ENCODE measurements at places on chromosomes 6 and 20. TPM values are rescaled to one million over a fixed set of nuclear protein-coding genes. Genes with fewer than 3 reads are reported as not detected.

Gene MAFB
- total RNA-seq: 1.2 TPM

Gene MAP1LC3A
- 3.6 TPM for total RNA-seq

Gene KIF6
- total RNA-seq: 0.17 TPM

Gene TPD52L1
- not detected for total RNA-seq

Gene SYCP2L
- total RNA-seq: not detected

Gene GJA1
- not detected for total RNA-seq

Gene RAD21L1
- total RNA-seq: not detected

Gene SAPCD1
- total RNA-seq: 17.7 TPM

Gene IRF4
- total RNA-seq: 831 TPM

Gene LAMA4
- not detected for total RNA-seq

Gene SNAI1
- 2.3 TPM for total RNA-seq

Gene LPA
- total RNA-seq: not detected

Gene SPATA25
- 1.8 TPM for total RNA-seq

Gene MOG
- not detected for total RNA-seq

Gene PI16
- total RNA-seq: not detected

Gene ZNF165
- 0.47 TPM for total RNA-seq

Gene SLC16A10
- 4.2 TPM for total RNA-seq

Gene GPSM3
- 82.4 TPM for total RNA-seq

Gene SIRPB1
- 2.8 TPM for total RNA-seq

Gene NFATC2
- total RNA-seq: 65.0 TPM

Gene FRK
- not detected for total RNA-seq

Gene NMBR
- total RNA-seq: not detected

Gene PDYN
- total RNA-seq: not detected

GRCh38 chr6:40760887-40761286 is 173.7 kb upstream of the LRFN2 start:
- no peak for DNase-seq

GRCh38 chr6:68826501-68826900 is 191.4 kb downstream of the ADGRB3 start:
- DNase-seq: no peak

GRCh38 chr6:150846641-150847040 is 18.9 kb upstream of the MTHFD1L start:
- DNase-seq: no peak

DNA sequence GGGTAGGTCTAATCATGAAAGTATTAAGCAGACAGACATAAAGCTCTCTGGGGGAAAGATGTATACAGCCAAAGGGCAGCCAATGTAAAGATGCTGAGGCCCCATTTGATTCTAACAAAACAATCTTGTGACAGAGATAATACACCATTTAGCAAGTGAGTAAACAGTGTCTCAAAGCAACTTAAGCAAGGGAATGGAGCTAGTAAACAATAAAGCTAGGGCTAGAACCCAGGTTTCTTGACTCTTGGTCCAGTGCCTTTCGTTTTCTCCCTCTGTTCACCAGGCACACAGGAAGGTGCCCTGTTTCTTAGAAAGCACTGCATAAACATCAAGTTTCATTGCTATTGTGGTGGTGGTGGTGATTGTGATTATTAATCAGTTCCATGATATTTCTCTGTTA is 5.1 kb downstream of the ELOVL2 start:
- no peak for DNase-seq

- DNase-seq: no peak
Observed at GRCh38 chr6:159224452-159224851, 55.3 kb downstream of the FNDC1 start.

- DNase-seq: peak; percentile 84
Observed at GRCh38 chr6:52724406-52725121, 38.7 kb downstream of the GSTA2 start.

DNA sequence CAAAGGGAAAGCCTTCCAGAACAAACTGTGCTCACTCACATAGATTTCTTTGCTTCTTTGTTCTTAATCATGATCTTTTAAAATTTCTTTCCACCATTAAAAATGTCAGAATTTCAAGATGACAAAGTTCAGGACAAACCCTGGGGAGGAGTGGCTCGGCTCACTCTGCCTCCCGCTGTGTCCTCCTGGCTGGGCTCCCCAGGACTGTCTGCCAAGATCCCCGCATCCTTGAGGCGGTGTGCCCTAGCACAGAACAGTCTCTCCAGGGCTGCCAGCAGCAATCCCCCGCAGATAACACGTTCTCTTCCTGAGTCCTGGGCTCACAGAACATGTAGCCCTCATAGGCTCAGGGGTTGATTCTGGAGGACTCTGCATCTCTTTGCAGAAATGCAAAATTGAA is 98.4 kb upstream of the KCNG1 start:
- DNase-seq: no peak

- DNase-seq: no peak
Observed at GRCh38 chr20:56417402-56417801, 5.3 kb downstream of the CASS4 start.

GRCh38 chr6:142695016-142695415 is 250.0 kb downstream of the HIVEP2 start:
- DNase-seq: no peak

- no peak for DNase-seq
Observed at GRCh38 chr6:135759831-135760230, 91.7 kb upstream of the PDE7B start.

- peak; percentile 73 for DNase-seq
Observed at GRCh38 chr20:44532981-44533331, 11.1 kb upstream of the SERINC3 start.

GRCh38 chr20:39778847-39779604 is 816.9 kb downstream of the DHX35 start:
- no peak for DNase-seq

GRCh38 chr6:34317882-34318498 is 69.2 kb upstream of the SMIM29 start:
- no peak for DNase-seq

- DNase-seq: peak; percentile 62
Observed at GRCh38 chr6:156687789-156688619, 89.2 kb upstream of the ARID1B start.

GRCh38 chr6:36499918-36500317 is 47.4 kb downstream of the STK38 start:
- no peak for DNase-seq

- DNase-seq: no peak
Observed at GRCh38 chr20:45945678-45946148, 11.2 kb downstream of the PCIF1 start.

DNA sequence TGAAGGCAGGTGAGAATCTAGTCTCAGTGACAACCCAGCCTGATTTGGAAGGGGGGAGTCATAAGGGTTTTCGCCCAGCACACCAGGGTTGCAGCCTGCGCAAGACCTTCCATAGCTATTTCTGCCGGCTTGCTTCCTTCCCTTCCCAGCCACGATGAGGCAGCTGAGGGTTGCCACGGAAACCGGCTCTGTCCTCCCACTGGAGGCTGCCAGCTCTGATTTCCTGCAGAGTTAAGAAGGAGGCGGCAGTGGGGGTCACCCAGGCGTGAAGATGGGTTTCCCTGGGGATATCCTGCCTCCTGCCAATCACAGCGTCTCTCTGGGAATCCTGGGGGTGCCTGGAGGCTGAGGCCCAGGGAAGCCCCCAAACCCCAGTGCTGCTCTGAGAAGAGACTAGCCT is 23.1 kb upstream of the KCNB1 start:
- no peak for DNase-seq

GRCh38 chr20:8675896-8676295 is 393.0 kb upstream of the PLCB4 start:
- no peak for DNase-seq

GRCh38 chr6:134517145-134517658 is 199.3 kb upstream of the SGK1 start:
- no peak for DNase-seq

GRCh38 chr6:124984668-124985338 is 22.6 kb downstream of the RNF217 start:
- DNase-seq: no peak

GRCh38 chr20:38799203-38799602 is 6.3 kb upstream of the PPP1R16B start:
- DNase-seq: no peak

- DNase-seq: no peak
Observed at GRCh38 chr20:3613821-3614440, 49.3 kb downstream of the GFRA4 start.

DNA sequence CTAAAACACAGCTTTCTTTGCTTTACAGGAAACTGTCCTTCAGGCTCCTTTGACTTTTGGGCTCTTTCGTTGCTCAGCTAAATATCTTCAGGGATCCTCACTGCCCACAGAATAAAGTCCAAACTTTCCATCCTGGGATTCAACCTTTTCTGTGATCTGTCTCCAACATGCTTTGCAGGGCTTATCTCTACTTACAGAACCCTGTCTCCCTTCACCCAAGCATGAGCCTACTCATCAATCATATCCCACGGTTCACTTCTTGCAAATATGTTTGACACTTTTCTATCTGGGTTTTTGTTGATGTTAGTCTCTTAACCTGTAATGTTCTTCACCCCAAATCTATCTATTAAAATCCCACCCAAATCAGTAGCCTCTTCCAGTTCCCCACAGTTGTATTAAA is 327.3 kb upstream of the RNF24 start:
- no peak for DNase-seq

GRCh38 chr6:76814496-76815458 is 648.5 kb downstream of the HTR1B start:
- no peak for DNase-seq

- no peak for DNase-seq
Observed at GRCh38 chr20:50855498-50856474, 60.9 kb downstream of the BCAS4 start.

- DNase-seq: no peak
Observed at GRCh38 chr6:107803957-107804356, 20.2 kb downstream of the SCML4 start.

GRCh38 chr20:46400828-46401477 is 5.5 kb downstream of the ELMO2 start:
- DNase-seq: peak; percentile 83

All from activated CD4-positive, alpha-beta T cell treated with anti-CD3 and anti-CD28 coated beads, Interleukin-2, amount 10 ng/mL, durations not matched to agents 24 days and 14 days (primary cell).